H1 (cell line): ENCODE measurements at places on chromosomes 16 and 17. TPM values are rescaled to one million over a fixed set of nuclear protein-coding genes. Genes with fewer than 3 reads are reported as not detected.

PRDM7 gene
- total RNA-seq: not detected in 2 replicates

VAT1L gene
- total RNA-seq: 48.2 and 49.6 TPM in 2 replicates

AANAT gene
- not detected in 2 replicates for total RNA-seq

TAC4 gene
- not detected in 2 replicates for total RNA-seq

KRT14 gene
- total RNA-seq: not detected in 2 replicates

UTS2R gene
- total RNA-seq: 0.63 TPM in 1 of 2 replicates, not detected in the other

CSF3 gene
- not detected in 2 replicates for total RNA-seq

MAZ gene
- total RNA-seq: 376 and 380 TPM in 2 replicates

KRT32 gene
- total RNA-seq: not detected in 2 replicates

DLG4 gene
- total RNA-seq: 43.1 and 45.9 TPM in 2 replicates

MYCBPAP gene
- total RNA-seq: 1.7 and 3.3 TPM in 2 replicates

CD300LB gene
- not detected in 2 replicates for total RNA-seq

ZNF205 gene
- total RNA-seq: 17.0 and 19.1 TPM in 2 replicates

CACNG3 gene
- total RNA-seq: not detected in 2 replicates

- peak; percentile 77 for DNase-seq
These were observed 612 bp downstream of the CISD3 start for GRCh38 chr17:38730526-38731379.

DNA sequence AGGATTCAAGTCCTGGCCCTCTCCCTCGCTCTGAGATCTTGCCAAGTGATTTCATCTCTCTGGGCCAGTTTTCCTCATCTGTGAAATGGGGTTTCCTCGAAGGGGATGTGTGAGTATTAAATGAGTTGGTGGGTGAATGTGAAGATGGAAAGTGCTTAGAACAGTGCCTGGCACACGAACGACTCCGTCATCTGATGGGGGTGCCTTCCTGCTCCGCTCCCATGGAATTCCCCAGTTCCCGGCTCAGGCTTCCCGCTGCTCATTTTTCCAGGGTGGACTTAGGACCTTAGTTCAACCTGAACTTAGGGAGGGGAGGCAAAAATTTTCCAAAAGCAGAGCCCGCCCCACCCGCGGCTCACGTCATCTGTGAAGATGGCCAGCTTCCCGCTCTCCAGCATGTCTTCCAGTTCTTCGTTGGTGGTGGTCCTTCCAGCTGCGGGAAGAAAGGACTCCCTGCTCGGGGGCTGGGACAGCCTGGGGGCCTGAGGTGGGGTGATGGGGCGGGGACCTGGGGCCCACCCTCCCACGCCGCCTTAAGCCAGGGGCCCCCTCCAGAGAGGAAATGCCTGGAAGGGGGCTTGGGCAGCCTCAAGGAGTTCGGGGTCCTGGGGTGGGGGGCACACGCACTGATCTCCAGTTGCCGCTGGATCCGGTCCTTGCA lies 11.4 kb downstream of the HSD3B7 start:
- DNase-seq: no peak

DNA sequence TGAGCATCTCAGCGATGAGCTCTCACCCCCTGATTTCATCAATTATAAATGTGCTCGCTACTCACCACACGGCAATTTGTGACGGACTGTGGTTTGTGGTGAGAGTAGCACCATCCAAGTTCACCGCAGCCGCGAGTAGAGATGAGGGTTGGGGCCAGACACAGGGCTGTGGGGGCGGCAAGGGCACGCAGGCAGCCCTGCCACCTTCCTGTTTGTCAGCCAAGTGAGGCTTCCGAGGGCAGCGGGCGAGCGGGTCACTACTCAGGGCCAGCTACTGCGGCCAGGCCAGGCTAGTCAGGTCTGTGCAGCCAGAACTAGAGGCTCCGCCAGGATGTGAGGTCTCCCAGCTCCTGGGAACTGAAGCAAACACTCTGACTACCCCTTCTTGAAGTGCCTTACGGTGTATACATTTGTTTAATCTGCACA lies 39.6 kb upstream of the MEOX1 start:
- DNase-seq: no peak

- DNase-seq: no peak
These were observed 5.6 kb downstream of the ZNRF1 start for GRCh38 chr16:75004460-75004859.

DNA sequence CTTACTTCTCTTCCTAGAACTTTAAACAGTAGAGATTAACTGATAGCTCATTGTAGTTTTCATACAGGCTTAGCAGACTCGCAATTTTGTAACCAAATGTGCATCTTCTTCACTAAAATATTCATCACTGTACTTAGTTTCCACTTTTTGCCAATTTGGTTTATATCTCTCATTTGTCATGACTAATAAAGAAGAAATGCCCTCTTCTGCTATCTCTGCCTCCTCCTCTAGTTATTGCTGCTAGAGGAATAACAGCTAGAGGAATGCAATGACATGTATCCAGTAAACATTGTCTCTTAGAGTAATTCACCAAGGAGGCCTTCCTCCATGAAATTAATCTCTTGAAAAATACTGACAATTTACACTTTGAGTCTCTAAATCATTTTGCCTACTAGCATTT lies 115.5 kb upstream of the COX10 start:
- no peak for DNase-seq

- no peak for DNase-seq
These were observed 25.0 kb downstream of the HOXB1 start for GRCh38 chr17:48505788-48506187.

DNA sequence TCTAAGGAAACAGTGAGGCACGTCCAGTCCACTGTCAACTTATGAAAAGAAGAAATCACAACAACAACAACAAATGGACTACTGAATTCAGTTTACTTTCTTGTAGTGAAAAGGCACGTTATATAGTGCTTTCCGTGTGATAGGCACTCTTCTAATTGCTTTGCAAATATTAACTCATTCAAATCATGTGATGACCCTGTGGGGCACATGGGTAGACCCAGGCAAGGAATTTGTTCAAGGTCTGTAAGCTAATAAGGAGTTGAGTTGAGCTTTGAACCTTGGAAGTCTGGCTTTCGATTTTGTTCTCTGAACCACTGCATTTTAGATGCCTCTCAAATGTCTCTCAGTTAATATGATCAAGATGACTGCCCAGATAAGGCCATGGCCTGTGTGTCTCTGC lies 295.1 kb upstream of the RBFOX1 start:
- no peak for DNase-seq

DNA sequence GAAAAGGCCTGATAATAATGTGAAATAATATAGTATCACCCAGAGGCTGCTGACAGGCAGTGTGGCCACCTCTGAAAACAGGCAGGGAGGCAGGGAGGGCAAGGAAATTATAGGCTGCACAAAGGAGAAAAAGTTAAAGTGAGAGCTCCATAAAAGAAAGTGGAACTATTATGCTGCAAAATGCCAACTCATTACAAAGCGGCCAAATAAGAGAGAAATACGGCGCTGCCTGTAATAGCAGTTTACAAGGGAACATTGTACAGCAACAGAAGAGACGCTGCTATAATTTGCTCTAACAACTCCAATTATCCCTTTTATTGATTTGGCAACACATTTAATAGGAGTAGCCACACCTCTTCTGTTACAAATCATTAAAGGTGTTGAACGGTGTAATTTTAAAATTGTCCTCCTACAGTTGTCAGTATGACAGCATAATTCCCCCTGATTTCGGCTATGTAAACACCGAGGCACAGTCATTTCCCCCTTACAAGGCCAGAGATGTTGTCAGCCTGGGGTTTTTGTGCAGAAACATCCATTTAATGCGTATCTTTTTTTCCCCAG lies 120.3 kb downstream of the MRM1 start:
- DNase-seq: no peak

DNA sequence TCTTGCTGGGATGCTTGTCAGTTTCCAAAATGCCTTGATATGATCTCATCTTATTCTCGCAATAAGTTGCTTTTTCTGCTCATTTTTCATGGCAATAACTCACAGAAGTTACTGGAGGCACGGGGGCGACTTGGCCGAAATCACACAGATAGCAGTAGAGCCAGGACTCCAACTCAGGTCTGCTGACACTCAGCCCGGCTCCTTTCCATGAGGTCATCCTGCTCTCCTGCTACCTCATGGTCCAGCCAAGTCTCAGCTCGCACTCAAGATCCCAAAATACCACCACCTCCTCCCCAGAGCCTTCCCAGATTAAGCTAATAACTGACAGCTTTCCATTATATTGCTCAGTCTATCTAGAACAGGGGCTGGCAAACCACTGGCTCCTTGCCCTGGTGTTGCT lies 269.5 kb downstream of the MAP2K4 start:
- no peak for DNase-seq

GRCh38 chr16:17590711-17591654 lies 120.2 kb upstream of the XYLT1 start:
- DNase-seq: no peak

DNA sequence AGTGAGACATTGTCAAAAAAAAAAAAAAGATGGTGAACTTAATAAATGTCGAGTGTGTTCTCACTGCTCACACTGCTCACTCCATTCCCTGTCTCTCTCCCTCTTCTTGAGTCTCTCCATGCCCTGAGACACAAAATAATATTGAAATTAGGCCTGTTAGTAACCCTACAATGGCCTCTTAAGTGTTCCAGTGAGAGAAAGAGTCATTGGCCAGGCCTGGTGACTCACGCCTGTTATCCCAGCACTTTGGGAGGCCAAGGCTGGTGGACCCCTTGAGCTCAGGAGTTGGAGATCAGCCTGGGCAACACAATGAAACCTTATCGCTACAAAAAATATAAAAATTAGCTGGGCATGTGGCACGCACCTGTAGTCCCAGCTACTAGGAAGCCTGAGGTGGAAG lies 16.2 kb upstream of the CSF3 start:
- no peak for DNase-seq

GRCh38 chr17:82713071-82713723 lies 3.3 kb upstream of the FN3KRP start:
- DNase-seq: no peak

GRCh38 chr16:86193528-86194193 lies 294.7 kb downstream of the IRF8 start:
- DNase-seq: no peak

GRCh38 chr17:33596899-33597298 lies 303.8 kb upstream of the ASIC2 start:
- DNase-seq: no peak

GRCh38 chr17:57313097-57313835 lies 56.9 kb downstream of the MSI2 start:
- DNase-seq: no peak

GRCh38 chr17:14152721-14153120 lies 83.4 kb downstream of the COX10 start:
- no peak for DNase-seq

- no peak for DNase-seq
These were observed 1.0 kb downstream of the VEZF1 start for GRCh38 chr17:57986841-57987580.
